ENCODE measurements at places on chromosomes 6 and 20.

DNA sequence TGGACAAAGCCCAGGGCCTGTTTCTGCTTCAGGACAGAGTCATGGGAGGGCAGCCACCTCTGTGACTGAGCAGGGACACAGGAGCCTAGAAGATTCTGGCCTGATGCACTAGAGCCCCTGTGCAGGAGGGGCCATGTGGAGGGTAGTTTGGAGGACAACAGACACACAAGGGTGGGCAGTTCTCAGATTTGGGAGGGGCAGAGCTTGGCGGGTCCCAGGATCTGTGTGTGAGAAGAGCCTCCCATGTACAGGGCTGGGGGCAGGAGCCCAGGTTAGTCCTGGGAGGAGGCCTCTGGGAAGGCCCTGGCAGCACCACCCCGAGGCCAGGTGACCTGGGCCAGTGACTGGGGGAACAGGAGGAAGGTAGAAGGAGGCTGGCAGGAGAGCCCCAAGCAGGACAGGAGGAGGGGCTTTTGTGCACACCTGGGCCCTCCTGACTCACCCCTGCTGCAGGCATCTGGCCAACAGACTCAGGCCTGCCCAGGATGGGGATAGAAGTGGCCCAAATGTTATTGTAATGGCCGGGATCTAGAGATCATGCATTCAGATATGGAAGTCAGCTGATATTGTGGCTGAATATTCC is 1.4 kb upstream of the ULBP3 start:
- DNase-seq: no peak

GRCh38 chr20:38316341-38316740 is 12.4 kb downstream of the BPI start:
- DNase-seq: no peak

DNA sequence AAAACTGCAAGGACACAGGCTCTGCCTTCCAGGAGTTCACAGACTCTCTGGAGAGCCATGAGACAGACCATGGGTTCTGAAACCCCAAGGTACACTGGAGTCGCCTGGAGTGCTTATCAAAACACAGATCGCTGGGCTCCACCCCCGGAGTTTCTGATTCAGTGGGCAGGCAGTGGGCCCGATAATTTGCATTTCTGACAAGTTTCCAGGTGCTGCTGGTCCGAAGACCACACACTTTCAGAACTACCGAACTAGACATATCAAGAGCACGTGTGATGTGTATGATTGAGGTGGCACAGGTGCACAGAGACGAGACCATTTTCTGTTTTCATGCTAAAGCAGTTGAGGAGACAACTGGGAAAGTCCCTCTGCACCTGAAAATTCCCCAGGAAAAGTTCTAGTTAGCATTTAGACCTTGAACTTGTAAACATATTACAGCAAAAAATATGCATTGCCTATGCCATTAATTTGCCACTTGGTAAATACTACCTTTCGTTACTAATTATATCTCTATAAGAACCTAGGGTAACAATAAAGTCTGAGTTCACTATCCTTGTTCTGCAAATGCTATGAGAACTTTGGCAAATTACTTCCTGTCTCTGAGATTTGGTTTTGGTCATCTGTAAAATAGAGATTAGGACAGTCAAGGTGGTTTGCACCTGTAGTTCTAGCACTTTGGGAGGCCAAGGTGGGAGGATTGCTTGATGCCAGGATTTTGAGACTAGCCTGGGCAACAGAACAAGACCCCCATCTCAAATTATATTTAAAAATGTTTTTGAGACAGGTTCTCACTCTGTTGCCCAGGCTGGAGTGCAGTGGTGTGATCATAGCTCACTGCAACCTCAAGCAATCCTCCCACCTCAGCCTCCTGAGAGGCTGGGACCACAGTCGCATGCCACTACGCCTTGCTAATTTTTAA is 14.3 kb upstream of the PIM1 start:
- no peak for DNase-seq

GRCh38 chr20:49483696-49484123 is 1.2 kb upstream of the KCNB1 start:
- no peak for DNase-seq

DNA sequence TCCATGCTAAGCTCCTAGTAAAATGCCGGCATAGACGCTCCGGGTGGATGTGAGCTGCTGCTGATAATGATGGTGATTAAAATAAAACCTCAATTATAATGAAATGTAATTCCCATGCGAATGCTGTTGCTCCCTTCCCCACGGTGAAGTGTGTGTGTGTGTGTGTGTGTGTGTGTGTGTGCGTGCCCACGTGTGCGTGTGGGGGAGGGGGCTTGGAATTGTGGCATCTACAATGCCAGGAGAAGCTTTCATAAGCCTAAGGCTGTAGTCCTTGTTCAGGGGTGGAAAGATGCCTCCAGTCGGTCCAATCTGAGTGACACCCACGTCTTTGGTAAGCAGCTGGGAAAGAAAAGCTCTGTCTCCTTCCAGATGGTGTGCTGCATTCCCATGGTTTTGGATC is 137.9 kb downstream of the CDH26 start:
- DNase-seq: no peak

DNA sequence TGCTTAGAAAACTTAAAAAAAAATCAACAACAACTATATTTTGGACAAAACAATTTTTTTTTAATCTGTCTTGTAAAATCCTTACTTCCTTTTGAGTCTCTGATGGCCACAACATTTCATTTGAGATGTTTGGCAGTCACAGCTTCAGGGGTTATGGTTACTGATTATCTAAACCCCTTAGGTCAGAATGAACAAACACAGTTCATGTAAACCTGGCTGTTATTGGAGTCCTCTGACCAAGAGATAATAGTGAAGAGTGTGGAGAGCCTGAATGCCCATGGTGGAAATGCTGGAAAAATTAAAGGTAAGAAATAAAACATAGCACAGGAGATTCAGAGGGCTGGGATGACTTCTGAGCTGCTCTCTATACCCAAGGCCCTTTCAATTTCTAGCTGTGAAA is 38.2 kb downstream of the TMX4 start:
- DNase-seq: no peak

DNA sequence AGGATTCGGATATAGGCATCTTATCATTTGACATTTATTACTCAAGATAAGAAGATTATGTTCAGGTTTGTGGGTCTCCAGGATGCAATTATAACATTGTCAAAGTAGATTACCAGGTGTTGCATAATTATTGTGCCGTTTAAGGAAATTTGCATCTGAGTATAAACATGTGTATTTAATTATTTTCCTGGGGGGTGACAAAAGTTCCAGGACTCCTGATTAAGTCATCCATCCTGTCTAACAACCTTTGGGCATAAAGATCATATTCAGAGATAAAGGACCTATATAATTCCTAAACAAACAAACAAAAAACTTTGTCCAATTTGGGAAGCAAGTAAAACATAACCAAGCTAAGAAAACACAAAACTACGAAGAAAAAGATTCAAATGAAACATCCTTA is 3.3 kb upstream of the PPP1R14C start:
- DNase-seq: no peak

- no peak for DNase-seq
Observed at GRCh38 chr6:112298816-112299281, 44.5 kb upstream of the LAMA4 start.

GRCh38 chr6:100554228-100554627 is 89.5 kb upstream of the SIM1 start:
- DNase-seq: no peak

GRCh38 chr6:157280947-157281346 is 42.4 kb downstream of the TMEM242 start:
- DNase-seq: no peak

DNA sequence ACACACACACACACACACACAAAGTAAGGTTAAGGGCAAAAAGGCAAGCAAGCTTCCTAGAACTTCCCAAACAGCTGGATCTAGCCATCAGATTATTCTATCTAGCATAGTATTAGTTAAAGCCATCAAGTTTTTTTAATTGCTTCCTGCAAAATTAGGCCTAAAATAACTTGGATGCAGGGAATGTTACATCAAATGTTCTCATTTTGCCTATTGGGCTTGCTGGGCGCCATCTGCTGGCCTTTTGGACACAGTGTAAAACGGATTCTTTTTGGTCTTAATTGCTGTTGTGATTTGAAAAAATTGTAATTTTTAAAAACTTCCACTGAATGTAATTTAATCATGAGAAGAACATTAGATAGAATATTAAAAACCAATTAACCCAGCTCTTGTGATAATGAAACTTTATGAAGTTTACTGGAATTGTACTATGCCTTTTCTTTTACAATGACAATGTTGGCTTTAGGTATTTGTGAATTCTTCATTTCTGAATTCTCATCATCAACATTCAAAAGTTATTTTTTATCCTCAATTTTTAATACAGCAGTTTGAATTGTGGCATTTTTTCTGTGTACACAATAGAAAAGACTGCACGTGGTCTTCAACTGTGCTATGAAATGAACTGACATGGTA is 6.8 kb downstream of the MKKS start:
- DNase-seq: no peak

- DNase-seq: no peak
Observed at GRCh38 chr20:16821211-16822089, 73.3 kb downstream of the OTOR start.

- DNase-seq: no peak
Observed at GRCh38 chr6:128713461-128713860, 169.5 kb upstream of the LAMA2 start.

- no peak for DNase-seq
Observed at GRCh38 chr6:33490198-33490597, 35.8 kb downstream of the ZBTB9 start.

DNA sequence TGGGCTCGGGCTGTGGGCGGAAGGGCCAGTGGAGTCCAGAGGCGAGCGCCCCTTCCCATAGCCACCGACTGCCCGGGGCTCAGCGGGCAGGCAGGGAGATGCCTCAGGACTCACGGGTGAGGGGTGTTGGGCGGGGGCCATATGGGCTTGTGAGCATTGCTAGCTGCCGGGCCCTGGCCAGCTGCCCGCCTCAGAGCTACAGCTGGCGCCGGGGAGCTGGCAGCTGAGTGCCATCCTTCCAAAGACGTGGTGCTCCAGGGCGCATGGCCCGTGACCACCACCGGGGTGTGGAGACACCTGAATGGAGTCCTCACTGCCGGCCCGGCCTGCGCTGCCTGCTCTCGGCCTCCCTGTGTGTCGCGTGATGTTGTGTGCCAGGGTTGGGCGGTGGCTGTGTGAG is 10.6 kb upstream of the RBBP8NL start:
- no peak for DNase-seq

- DNase-seq: no peak
Observed at GRCh38 chr6:79783670-79784394, 152.7 kb downstream of the SH3BGRL2 start.

DNA sequence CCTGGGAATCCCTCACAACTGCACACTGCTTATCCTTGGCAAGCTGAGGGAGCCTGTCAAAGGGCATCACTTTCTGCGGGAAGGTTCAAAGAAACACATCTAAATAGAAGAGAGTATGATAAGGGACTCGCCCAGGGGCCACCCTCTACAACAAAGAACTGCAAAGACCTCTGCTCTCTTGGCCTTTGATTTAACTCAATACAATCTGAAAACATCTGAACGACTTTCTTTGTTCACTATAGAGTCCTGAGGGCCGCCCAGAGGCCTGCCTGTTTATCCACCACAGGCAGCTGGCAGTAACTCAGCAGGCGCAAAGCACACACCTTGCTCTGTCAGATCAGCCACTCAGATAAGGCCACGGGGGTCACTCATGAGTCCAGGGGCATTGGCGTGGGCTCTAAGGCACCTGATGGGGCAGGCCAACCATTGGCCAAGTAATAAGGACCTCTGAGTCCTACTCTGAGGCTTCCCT is 139.3 kb downstream of the UNC5CL start:
- DNase-seq: no peak

GRCh38 chr6:126233192-126233591 is 106.7 kb upstream of the CENPW start:
- DNase-seq: no peak

DNA sequence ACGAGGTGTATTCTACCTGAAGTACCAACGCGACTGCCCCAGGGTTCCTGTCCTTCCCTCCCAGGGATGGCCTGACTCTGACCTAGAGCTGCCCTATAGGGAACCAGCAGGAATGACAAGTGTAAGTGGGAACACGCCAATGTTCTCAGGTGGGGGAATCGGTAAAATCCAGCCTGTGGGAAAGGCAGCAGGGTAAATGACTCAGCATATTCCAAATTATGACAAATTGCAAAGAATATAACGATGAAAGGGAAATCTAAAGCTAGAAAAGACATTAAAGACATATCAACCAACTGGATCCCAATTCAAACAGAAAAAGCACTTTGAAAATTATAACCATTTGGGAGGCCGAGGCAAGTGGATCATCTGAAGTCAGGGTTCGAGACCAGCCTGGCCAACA is 41.8 kb downstream of the KIF16B start:
- DNase-seq: no peak

DNA sequence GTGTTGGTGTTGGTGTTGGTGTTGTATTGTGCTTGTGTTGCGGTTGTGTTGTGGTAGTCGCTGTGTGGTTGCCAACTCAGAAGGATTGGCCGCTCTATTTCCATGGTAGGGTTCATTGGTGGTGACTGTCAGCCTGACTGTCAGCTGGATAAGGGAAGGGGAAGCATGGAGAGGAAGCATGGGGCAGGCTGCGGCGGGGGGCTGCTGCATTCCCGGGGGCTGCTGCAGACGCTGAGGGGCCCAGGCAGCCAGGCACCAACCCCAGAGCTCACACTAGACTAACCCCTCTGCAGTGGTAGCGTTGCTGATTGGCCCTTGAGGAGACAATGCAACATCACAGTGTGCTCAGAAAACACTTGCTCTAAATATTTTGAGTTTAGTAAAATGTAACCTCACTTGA is 199.2 kb downstream of the SMOC2 start:
- no peak for DNase-seq

DNA sequence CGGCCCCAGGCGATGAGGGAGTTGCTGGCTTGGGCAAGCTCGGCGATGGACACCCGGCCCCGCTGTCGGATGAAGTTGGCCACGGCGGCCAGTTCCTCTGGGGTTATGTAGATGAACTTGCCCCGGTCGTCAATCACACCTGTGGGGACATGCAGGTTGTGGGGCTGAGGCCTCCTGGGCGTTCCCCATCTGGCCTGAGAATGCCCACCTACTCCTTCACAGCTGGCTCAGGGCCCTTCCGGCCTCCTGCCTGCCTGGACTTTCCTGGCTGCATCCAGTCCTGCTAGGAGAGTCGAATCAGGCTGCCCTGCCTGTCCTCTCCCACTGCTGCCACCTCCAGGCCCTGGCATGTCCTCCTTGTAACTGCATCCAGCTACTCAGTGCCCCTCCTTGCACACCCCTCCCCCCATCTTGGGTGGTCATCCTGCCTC is 13.8 kb downstream of the DDRGK1 start:
- DNase-seq: no peak

DNA sequence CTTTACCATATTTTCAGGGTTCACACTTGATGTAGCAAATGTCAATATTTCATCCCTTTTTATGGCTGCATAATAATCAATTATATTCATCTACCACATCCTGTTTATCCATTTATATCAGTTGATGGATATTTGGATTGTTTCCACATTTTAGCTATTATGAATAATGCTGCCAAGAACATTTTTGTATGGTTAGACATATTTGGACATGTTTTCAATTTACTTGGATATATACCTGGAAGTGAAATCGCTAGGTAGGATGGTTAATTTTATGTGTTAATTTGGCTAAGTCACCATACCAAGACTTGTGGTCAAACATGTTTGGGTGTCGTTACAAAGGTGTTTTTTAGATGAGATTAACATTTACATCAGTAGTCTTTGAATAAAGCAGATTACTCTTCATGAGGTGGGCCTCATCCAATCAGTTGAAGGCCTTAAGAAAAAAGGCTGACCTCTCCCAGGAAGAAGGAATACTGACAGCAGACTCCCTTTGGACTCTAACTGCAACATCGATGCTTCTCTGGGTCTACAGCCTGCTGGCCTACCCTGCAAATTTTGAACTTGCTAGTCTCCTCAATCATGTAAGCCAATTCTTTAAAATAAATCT is 196.5 kb downstream of the BACH2 start:
- DNase-seq: no peak

- no peak for DNase-seq
Observed at GRCh38 chr20:21017528-21018085, 88.6 kb downstream of the LINC00237 start.

All from stimulated activated CD4-positive, alpha-beta T cell treated with anti-CD3 and anti-CD28 coated beads, Interleukin-1b, Interleukin-23, amount 100 ng/mL, for 1 hour (primary cell).